Islet precursor cell (in vitro differentiated cells): ENCODE measurements at places on chromosomes 7 and 10.

- DNase-seq = no peak
Observed at GRCh38 chr7:13188922-13189321, 501.5 kb downstream of the ARL4A start.

- no peak for DNase-seq
Observed at GRCh38 chr7:136030330-136030729, 53.2 kb upstream of the MTPN start.

DNA sequence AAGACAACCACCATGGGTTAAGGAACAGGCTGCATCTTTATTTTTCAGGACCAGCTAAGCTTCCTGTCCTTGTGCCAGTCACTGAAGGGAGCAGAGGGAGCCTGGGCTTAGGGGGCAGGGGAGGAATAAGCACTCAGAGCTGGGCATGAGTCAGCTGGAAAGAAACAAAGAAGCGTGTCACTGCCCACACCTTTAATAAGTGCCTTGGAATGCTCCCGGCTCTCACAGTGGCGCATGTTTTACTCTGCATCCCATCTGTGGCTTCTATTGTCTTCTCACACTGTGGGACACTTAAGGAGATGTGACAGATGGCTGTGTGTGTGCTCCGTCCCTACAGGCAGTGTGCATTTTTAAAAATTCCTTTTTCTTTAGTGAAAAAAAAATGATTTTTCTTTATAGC is 71.7 kb downstream of the MTURN start:
- DNase-seq = peak; percentile 86

- DNase-seq = peak; percentile 96
Observed at GRCh38 chr10:116849248-116850057, at the start of gene ENO4. TSS of gene ENO4 (plus strand) at chr10:116849499. CDS start at chr10:116849567, 68 bp downstream.

DNA sequence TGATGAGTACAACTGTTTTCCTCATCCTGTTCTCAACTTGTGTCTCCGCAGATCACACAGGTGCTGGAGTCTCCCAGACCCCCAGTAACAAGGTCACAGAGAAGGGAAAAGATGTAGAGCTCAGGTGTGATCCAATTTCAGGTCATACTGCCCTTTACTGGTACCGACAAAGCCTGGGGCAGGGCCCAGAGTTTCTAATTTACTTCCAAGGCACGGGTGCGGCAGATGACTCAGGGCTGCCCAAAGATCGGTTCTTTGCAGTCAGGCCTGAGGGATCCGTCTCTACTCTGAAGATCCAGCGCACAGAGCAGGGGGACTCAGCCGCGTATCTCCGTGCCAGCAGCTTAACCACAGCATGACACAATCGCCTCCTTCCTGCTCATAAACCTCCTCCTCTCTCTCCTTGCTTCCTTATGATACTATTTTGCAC is 126.7 kb upstream of the PRSS58 start:
- DNase-seq = no peak

- DNase-seq = no peak
Observed at GRCh38 chr7:81590131-81590530, 179.7 kb downstream of the HGF start.

- no peak for DNase-seq
Observed at GRCh38 chr7:107998660-107999480, 4.1 kb downstream of the LAMB1 start.

DNA sequence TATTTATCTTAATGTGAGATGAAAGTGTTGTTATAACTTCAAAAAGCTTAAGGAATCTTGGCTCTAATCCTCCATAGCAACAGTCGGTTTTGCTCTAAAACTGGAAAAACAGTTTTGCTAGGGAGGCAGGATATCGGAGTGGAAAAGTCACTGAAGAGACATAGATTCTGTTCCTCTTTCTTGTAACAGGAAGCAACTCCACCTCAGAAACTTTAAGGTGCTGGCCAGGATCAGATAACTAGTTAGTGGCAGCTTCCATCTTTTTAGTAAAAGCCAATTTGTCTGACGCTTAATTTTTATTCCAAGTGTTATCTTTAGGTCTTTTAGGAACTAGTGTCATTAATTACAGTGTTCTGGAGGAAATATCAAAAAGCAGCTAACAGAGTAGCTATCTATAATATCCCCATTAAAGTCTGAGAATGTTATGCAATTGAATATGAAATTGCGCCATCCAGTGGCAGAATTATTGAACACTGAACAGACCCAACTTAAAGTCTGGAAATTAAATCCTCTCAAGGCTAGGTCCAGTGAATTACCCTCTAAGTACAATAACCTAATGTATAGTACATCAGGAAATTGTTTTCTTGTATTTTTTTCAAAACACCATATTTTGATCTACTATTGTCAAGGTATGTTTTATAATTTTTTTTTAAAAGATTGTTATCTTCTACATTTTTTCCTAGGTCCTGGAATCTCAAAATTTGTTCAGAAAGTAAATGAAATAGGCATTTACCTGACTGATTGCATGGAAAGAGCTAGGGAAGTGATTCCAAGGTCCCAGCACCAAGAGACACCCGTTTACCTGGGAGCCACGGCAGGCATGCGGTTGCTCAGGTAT is 65.9 kb upstream of the CC2D2B start:
- no peak for DNase-seq

GRCh38 chr10:113059371-113059780 is 109.3 kb downstream of the TCF7L2 start:
- DNase-seq = peak; percentile 80

- DNase-seq = no peak
Observed at GRCh38 chr10:106513352-106513771, 651.1 kb downstream of the SORCS1 start.

GRCh38 chr10:14543046-14543903 is 212.6 kb upstream of the FRMD4A start:
- no peak for DNase-seq

DNA sequence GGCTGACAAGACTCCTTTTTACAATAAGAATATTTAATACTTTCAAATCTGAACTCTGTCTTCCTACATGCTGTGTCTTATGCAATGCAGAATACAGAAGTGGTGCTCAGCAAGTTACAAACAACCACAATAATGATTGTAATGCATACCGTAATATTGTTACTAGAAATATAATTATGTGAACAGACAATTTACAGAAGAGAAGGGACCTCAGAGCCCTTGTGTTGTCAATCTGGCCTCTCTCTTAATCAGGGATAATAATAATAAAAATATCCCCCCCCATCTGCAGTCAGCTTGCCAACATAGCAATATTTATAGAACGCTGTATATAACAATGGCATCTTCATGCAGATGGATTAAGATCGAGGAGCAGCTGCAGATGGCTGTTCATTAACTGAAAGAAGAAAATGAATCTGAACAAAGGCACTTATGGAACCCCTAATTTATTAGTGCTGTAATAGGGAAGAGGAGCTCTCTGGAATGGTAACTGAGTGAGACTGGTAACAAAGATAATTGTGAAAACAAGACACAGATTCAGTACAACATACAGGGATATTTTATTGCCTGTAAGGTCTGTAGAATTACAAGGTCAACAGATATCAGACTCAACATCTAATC is 106.3 kb downstream of the TMEM26 start:
- DNase-seq = no peak

- DNase-seq = peak; percentile 63
Observed at GRCh38 chr7:148535217-148535616, 55.3 kb upstream of the C7orf33 start.

GRCh38 chr10:5949009-5949759 is 28.2 kb downstream of the IL15RA start:
- DNase-seq = peak; percentile 78

DNA sequence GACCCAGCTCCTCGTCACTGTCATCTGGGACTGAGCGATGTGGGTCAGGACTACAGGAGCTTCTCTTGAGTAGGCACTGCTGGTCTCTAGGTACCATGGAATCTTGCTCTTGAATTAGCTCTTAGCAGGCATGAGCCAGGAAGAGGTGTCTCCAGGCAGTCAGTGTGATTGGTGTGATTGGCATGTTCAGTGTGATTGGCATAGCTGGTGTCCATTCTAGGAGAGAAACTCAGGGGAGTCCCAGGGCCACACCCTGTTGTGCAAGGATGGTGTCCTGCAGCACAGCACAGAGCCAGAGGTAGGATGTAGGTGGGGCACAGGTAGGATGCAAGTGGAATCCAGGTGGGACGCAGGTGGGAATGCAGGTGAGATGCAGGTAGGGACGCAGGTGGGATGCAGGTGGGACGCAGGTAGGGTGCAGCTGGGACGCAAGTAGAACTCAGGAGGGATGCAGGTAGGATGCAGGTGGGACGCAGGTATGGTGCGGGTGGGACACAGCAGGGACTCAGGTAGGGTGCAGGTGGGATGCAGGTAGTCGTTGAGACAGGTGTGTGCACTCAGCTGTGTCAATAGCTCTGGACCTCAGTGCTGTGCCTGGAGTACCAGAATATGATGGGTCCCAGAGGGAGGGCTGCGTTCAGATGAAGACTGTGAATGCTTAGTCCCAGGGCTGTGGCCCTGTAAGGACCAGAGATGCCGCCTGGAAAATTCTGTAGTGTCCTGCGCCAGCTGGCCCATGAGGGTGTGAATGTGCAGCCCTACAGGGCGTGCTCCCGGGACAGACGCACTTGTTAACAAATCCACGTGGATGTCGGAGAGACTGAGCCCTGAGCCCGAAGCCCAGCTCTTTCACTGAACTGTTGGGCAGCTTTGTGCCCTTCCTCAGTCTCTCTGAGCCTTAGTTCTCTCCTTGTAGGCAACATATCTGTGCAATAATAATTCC is 248.2 kb upstream of the PITRM1 start:
- DNase-seq = no peak

DNA sequence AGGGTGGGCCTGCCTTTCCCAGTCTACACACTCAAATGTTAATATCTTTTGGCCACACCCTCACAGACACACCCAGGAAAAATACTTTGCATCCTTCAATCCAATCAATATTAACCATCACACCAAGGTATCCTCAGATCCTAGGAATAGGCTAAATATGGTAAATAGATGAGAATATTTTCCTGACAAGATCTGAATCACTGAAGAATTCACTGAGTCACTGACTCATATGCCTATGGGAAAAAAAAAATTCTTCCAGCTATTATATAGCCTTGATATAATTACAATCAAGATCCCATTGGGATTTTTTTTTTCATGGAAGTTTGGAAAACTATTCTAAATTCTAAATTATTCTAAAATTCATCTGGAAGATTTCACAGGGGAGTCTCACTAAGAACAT is 65.8 kb downstream of the INHBA start:
- DNase-seq = no peak

DNA sequence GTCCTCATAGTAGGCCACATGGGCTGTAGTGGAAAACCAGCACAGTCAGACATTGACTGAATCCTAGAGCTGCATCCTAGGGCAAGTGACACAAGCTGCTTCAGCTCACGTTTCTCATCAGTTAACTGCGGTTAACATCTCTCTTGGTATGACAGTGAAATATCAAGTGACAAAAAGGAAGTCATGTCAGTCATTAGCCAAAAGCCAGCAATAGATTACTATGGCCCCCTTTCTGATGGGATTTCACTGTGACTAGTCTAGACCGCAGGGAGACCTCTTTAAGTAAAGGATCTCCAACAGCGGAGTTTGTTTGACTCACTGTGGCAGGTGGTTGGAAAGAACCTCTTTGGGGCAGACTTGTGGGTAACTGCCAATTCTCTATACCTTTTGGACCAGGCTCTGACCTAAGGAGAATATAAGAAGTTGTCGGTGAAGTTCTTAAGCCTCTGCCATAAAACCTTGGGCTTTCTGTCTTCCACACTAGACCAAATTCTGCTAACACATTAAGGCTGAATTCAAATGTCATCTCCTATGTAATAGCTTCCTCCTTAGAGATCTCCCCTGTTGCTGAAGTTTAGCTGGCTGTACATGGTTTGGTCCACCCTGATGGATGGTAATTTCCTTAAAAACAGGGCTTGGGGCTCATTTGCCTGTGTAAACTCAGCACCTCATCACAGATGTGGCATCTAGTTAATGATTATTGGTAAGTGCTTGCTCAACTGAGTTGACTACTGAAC is 115.3 kb downstream of the SGMS1 start:
- no peak for DNase-seq

GRCh38 chr7:47539398-47540052 is 42.4 kb downstream of the TNS3 start:
- peak; percentile 77 for DNase-seq

GRCh38 chr7:12706900-12707536 is 19.6 kb downstream of the ARL4A start:
- DNase-seq = peak; percentile 85

GRCh38 chr7:6375348-6376101 is 72.2 kb downstream of the DAGLB start:
- DNase-seq = no peak

- DNase-seq = no peak
Observed at GRCh38 chr10:27153845-27154193, 365 bp downstream of the YME1L1 start.

DNA sequence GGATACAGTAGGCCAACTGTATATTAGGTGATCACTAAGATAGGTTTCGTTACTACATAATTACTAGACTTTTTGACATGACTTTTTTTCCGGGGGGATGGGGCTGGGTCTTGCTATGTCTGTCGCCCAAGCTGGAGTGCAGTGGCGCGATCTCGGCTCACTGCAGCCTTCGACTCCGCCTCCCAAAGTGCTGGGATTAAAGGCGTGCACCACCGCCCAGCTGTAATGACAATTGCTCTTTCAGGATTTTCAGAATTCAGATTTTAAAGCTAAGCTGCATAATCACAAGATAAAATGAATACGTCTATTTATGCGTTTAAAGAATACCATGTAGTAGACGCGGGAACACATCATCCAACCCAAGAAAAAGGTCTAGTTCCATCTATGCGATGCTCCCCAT is 982 bp downstream of the IDI1 start:
- no peak for DNase-seq

DNA sequence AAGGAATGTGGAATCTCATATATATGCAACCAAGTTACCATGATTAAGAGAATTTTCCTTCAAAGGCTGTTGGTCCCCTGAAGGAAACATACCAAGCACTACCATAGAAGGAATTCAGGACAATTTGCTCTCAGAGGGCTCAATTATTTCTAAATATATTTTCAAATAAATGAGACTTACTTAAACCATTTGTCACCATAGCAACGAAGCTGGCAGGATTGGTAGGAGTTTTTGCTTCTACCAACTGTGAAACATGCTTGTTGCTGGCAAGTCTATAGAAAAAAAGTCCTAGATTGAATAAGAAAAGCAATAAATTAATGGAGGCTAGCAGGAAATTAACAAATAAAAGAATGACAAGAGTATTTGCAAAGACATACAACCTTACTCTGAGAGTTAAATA is 156.9 kb upstream of the NPSR1 start:
- DNase-seq = no peak

- DNase-seq = no peak
Observed at GRCh38 chr10:5147255-5147980, 37.5 kb downstream of the AKR1C8 start.

GRCh38 chr7:36658335-36659171 is 65.7 kb downstream of the AOAH start:
- DNase-seq = no peak

- DNase-seq = peak; percentile 67
Observed at GRCh38 chr10:10796774-10797415, 220.8 kb upstream of the CELF2 start.

DNA sequence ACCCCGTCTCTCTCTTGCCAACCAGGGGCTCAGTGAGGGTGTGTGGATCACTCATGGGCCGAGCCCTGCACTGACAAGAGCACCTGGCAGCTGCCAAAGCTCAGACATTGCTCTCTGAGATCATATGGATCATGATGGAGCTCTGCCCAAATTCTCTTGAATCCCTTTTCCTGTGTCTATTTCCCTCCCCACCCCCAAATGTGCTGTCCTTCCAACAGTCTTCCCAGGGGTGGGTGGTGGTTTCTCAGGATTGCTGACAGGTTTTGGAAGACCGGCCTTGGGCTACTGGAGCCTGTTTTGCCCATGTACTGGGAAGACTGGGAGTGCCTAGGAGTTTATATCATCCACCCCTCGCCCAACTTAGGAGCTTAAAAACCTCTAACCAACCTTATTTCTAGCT is 10.5 kb downstream of the ARHGAP22 start:
- DNase-seq = no peak
